Activated T-cell treated with anti-CD3 and anti-CD28 coated beads for 1 hour (primary cell): ENCODE measurements at places on chromosomes 4 and X.

DNA sequence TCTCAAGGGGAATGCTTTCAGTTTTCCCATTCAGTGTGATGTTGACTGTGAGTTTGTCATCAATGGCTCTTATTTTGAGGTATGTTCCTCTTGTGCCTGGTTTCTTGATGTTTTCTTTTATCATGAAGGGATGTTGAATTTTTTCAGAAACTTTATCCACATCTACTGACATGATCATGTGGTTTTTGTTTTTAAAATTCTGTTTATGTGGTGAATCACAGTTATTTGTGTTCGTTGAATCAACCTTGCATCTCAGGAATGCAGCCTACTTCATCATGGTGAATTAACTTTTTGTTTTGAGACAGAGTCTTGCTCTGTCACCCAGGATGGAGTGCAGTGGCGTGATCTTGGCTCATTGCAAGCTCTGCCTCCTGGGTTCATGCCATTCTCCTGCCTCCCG is 263.1 kb upstream of the KLF3 start:
- no peak for DNase-seq

DNA sequence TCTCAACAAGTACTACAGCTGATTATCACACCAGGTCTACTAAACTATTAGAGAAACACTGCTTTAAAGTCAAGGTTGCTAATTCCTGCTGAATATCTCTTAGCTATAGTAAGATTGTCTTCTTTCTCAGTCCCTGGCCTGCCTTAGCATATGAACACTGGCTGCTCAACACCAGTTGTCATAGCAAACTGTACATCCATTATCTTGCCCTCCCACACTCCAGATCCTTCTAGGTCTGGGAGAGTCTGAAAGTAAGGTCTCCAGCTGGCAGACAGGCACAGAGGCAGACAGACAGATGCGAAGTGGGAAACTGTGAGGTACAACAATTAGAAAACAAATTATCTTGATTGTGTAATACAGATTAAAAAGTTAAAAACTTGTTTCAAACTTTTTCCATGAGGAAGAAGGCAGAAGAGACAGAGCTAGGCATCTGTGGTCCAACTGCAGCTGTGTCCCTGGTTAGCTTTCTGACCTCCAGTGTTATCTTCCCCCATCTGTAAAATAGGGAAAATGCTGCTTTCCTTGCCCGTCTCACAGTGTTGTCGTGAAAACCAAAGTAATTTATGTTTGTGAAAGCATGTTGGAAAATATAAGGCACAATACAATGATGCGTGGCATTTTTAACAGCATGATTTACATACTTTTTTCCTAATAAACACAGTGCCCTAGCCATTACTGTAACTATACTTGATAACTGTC is 133.8 kb downstream of the KLHL13 start:
- DNase-seq: no peak

DNA sequence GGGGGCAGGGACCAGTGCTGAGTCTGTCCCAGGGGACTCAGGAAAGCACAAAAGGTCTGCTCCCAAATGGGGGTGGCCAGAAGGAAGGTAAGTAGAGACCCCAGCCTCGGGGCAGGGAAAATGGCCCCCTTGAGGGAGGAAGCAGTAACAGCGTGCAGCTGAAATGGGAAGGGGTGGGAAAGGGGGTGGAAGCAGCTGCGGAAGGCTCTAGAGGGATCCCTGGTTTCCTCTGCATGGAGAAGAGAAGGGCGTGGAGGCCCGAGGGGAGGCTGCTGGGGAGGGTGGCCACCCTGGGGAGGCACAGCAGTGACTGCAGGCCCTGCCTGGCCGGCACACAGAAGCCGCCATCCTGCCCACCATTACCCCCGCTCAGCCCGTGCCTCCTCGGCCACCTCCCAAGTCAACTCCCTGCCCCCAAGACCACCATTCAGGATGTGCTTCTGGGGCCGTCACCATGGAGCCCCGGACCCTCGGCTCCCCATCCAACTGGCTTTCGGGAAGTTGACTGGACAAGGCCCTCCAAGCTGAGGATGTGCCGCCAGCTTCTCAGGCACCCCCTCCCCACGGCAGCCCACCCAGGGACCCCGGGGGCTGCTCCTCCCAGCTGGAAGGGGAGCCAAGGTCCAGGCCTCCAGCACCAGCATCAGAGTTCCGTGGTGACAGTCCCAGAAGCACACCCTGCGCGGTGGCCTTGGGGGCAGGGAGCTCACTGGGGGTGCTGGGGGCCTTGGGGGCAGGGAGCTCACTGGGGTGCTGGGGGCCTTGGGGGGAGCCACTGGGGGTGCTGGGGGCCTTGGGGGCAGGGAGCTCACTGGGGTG is 23.6 kb downstream of the CFAP99 start:
- DNase-seq: no peak

DNA sequence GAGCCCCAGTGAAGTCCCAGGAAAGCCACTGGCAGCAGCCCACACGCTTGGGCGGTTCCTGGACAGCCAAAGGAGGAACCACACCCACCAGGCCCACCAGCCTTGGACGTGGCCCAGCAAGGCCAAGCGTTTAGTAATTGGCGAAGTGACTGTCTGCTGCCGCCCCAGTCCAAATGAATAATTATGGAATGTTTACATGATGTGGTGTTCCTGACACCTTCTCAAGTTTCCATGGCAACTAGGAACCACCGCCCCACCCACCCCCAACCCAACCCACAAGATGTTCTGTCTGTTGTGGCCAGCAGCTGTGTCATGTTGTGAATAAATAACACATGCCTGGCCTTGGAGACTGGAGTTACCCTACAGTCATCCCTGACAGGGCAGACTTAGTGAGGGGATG is 22.3 kb downstream of the APLN start:
- DNase-seq: no peak

DNA sequence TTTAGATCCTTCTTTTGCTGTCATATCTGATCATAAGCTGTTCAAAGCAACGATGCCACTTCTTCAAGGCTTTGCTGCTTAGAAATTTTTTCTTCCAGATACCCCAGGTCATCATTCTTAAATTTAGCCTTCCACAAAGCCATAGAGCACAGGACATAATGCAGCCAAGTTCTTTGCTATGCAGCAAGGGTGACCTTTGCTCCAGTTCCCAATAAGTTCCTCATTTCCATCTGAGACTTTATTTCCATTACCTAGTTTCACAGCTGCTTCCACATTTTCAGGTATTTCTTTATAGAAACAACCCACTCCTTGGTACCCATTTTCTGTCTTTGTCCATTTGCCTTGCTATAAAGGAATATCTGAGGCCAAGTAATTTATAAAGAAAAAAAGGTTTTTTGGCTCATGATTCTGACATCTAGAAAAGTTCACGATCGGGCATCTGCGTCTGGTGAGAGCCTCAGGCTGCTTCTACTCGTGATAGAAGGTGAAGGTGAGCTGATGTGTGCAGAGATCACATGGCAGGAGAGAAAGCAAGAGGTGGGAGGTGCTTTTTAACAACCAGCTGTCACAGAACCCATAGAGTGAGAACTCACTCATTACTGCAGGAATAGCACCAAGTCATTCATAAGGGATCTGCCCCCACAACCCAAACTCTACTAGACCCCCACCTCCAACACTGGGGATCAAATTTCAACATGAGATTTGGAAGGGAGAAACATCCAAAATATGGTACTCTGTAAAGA is 11.8 kb upstream of the TASL start:
- DNase-seq: no peak

- DNase-seq: no peak
These were observed 196.5 kb upstream of the HS3ST1 start for GRCh38 chr4:11625211-11625610.

GRCh38 chr4:154076921-154077320 is 288.0 kb upstream of the SFRP2 start:
- no peak for DNase-seq

GRCh38 chr4:112589206-112589605 is 47.5 kb downstream of the ZGRF1 start:
- DNase-seq: no peak

GRCh38 chr4:83234902-83235644 is 49.5 kb downstream of the COQ2 start:
- DNase-seq: no peak
